Activated naive CD8-positive, alpha-beta T cell treated with anti-CD3 and anti-CD28 coated beads, Interleukin-2, amount 50 U/mL, for 24 hours (primary cell): ENCODE measurements at places on chromosomes 3 and 15.
A peak's percentile ranks its signal among the peaks of the same experiment; 100 is the strongest.

DNA sequence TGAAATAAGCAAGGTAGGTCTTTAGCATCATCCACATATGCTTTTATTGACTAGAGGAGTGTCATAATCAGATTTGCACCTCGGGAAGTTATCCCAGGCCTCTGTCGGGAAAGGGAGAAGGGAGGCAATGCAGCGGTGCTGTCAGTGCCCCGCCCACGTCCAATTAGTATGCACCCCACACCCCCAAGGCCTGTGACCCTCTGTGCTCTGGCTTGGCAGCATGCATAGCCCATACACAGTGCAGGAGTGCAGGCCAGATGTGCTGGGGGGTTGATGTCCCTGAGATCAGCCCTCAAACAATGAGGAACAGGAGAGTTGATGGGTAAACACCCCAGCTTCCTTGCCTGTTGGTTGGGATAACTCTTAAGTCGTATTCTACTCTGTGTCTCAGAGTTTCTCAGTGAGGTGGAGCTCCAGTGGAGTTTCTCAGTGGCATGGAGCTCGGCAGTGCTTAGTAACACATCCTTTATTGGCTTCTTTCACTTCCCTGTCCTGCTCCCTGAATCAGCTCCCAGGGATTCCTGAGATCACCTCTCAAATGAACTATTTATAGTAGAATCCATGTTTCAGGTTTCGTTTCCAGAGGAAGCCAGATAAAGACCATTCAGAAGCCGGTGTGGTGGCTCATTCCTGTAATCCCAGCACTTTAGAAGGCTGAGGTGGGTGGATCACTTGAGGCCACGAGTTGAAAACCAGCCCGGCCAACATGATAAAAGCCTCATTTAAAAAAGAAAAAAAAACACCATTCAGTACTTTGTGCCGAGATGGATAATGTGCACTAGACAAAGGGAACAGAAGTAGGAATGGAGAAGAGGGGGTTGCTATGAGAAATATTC is 26.7 kb upstream of the NDUFB4 start:
- peaks cover 3% of the 10 kb centered on the region for H3K4me1 ChIP-seq
- H3K4me3 ChIP-seq, result no peak overlapping the region
- no peak overlapping the region for H3K27ac ChIP-seq
- no peaks in the 10 kb centered on the region for H3K27me3 ChIP-seq

DNA sequence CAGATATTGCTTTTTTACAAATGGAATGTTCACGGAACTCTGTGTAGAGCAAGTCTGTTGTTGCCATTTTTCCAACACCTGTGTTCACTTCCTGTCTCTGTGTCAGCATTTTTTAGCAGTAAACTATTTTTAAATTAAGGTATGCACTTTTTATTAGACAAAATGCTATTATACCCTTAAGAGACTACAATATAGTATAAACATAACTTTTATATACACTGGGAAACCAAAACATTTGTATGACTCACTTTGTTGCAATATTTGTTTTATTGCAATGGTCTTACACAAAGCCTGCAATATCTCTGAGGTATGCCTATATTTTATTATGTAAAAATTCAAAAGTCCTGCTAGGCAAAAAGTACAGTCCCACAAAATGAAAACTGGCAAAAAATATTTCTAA is 39.8 kb upstream of the FGF7 start:
- no peaks in the 10 kb centered on the region for H3K27me3 ChIP-seq
- DNase-seq, result no peak
- peaks cover 3% of the 10 kb centered on the region for H3K36me3 ChIP-seq
- H3K4me1 ChIP-seq, result no peaks in the 10 kb centered on the region

GRCh38 chr3:60274646-60275045 is 976.6 kb downstream of the FHIT start:
- H3K27ac ChIP-seq, result no peak overlapping the region
- H3K4me3 ChIP-seq, result no peak overlapping the region
- no peaks in the 10 kb centered on the region for H3K4me1 ChIP-seq
- H3K27me3 ChIP-seq, result no peaks in the 10 kb centered on the region
- H3K36me3 ChIP-seq, result no peaks in the 10 kb centered on the region

DNA sequence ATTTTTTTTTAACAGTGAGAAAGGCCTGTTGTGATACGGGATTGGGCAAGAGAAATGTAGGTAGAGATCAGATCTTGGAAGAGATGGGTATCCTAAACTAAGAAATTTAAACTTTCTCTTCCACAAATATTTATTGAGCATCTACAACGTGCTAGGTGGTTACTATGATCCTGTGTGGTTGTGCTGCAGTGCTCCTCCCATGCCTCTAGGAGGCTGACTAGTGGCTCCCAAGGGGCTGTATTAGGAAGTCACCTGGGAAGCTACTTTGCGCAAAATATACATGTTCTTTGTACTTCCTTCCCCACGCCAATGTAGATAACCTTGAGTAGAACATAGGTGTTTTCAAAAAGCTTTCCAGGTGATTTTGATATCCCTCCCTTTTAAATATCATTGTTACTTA is 27.2 kb downstream of the USP3 start:
- H3K27ac ChIP-seq, result no peak overlapping the region
- H3K4me1 ChIP-seq, result peaks cover 89% of the 10 kb centered on the region
- H3K27me3 ChIP-seq, result no peaks in the 10 kb centered on the region
- no peak overlapping the region for H3K4me3 ChIP-seq
- peaks cover 12% of the 10 kb centered on the region for H3K36me3 ChIP-seq
- DNase-seq, result no peak

DNA sequence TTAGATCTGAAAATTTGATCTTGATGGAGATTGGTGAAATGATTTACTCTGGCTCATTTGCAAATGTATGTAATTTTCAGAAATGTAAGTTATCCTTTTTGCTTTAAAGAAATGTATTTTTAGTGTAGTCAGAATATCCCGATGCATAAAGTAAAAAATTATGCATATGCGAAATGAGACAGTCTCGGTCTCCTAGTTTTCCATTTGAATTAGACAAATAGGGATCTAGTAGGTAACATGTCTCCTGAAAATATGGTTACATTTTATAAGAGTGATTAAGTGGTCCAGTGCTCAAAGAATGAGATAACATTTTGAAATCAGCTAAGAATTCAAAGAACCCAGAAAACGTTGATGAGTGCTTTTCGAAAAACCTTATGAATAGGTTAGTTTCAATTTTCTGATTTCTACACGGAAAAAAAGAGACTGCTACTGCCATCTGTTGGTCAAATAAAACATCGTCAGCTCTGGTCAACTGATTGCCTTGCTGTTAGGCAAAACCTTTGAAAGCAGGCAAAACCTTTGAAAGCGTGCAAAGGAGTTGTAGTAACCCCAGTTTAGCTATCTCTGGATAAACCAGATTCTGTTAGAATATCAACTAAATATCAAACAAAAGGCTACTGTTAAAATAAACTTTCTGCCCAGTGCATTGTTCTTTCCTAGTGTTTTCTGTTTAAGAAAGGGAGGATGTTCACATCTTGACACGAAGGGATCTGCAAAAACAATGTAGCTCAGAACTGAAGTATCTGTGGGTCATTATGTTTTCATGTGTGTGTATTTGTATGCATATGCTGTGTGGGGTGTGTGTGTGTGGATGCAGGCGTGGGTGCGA is 59.3 kb upstream of the CHMP2B start:
- DNase-seq, result peak; percentile 4
- H3K27me3 ChIP-seq, result peaks cover 11% of the 10 kb centered on the region
- H3K4me1 ChIP-seq, result peaks cover 4% of the 10 kb centered on the region
- no peak overlapping the region for H3K27ac ChIP-seq

DNA sequence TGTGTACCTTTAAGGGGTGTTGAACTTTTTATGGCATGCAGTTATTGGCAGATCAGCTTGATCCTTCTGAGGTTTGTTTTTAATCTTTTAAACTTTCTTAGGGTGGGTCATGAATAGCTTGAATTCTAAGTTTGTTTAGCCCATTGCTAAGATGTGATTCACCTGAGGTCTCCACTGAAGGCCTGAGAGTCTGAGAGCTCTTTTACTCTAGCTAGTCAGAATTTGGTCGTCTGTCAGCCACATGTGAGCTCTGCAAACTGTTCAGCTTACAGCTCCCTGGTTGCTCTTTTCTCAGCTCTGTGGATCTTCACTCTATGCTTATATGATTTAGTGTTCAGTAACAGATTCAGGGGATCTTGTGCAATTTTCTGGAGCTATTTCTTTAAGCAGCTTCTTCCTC is 161.3 kb downstream of the ABHD5 start:
- no peaks in the 10 kb centered on the region for H3K36me3 ChIP-seq
- no peaks in the 10 kb centered on the region for H3K4me1 ChIP-seq
- no peak overlapping the region for H3K4me3 ChIP-seq

DNA sequence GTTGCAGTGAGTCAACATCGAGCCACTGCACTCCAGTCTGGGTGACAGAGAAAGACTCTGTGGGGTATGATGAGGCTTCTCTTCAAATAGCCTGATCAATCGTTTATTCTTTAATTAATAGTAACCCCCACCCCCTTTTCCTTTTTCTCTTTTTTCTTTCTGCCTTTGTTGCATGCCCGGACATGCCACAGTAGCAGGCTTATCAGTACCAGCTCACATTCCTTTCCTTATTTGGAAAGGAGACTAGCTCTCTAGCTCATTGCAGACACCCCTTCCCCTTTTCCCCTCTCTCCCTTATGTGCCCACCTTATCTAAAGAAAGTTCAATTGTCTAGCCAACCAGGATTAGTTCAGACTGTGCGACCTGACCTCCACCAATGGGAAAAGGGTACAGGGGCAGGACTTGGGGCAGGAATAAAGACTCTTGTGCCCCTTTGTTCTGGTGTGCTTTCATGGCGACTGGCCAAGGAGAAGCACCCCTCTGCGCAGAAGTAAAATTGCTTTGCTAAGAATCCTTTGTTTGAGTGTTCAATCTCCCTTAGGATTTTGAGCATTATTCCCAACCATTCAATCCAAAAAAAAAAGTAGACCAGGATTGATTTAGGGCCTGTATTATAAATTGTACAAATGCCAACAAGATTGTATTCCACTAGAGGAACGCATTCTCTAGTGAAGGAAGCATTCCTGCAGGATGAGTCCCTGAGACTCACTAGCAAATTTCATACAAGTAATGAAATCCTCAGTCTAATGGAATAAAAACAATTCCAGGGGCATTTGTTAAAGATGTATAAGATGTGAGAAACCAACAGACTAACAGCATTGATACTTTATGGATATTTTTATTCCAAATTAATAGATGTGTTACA is 95.8 kb upstream of the SNRPN start:
- no peak overlapping the region for H3K27ac ChIP-seq
- DNase-seq, result no peak
- no peak overlapping the region for H3K4me3 ChIP-seq
- no peaks in the 10 kb centered on the region for H3K36me3 ChIP-seq
- H3K27me3 ChIP-seq, result peaks cover 5% of the 10 kb centered on the region
- H3K4me1 ChIP-seq, result no peaks in the 10 kb centered on the region

DNA sequence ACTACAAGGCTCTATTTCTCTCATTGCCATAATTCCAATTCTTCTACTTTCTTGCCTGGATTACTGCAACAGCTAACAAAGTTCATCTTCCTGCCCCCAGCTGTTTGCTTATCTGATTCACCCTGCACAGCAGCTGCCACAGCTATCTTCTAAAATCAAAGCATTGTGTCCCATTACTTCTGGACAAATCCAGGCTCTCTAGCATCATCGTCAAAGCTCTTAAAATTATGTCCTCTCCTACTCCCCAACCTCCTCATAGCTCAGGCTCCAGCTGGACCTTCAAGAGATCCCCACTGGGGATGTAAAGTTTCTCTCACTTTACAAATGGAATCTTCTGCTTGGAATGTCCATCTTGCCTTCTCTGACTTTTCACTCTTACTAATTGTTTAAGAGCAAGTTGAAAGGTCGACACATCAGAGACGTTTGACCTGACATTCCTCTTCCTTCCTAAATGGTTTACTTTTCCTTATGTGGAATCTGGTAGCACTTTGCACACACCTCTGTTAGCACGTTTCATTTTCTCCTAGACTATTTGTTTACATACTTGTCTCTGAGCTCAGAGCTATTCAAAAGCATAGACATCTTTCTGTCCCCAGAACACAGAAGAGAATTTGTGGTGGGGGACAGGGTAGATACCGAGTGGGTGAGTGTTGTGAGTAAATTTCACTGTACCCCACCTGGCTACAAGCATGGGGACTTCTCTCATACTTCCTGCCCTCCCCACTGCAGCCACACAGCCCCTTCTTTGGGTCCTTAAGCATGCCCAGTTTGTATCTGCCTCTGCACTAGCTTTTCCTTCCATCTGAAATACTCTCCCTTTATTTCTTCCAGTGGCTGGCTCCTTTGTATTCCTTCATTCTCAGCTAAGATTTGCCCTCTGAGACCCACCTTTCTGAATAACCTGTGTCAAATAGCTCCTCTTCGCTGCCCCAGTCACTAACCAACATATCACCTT is 77.9 kb downstream of the SERPINI1 start:
- DNase-seq, result no peak
- H3K27me3 ChIP-seq, result no peaks in the 10 kb centered on the region
- H3K27ac ChIP-seq, result no peak overlapping the region

DNA sequence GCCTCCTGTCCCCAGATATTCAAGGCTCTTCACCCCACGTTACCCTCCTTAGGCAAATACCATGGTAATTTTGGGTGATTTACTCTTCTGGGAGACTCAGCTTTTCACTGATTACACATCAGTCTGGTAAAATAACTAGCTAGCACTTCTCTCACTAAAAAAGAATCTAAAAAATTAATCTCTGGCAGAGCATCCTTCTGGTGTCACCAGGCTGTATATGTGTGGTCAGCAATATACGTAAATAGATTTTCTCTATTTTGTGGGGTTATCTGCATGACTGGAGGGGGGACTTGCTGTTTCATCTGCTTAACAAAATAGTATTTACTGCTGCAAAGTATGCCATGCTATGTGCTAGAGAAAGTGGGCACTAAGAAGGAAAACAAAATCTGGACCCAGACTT is 45.1 kb downstream of the LRRC28 start:
- H3K4me1 ChIP-seq, result no peaks in the 10 kb centered on the region
- no peaks in the 10 kb centered on the region for H3K27me3 ChIP-seq
- DNase-seq, result no peak
- H3K27ac ChIP-seq, result no peak overlapping the region
- no peak overlapping the region for H3K4me3 ChIP-seq
